Activated gamma-delta T cell treated with anti-CD3 and anti-CD28 coated beads, Interleukin-2, amount 50 U/mL, for 16 hours (primary cell): ENCODE measurements at places on chromosomes 6 and 20.

- no peak for DNase-seq
Observed at GRCh38 chr20:31664696-31665354, 27.1 kb downstream of the COX4I2 start.

- no peak for DNase-seq
Observed at GRCh38 chr6:7502743-7503142, 38.7 kb upstream of the DSP start.

GRCh38 chr6:42729731-42730130 lies 7.3 kb upstream of the PRPH2 start:
- no peak for DNase-seq

GRCh38 chr6:69732045-69732444 lies 64.8 kb downstream of the LMBRD1 start:
- DNase-seq: no peak

- DNase-seq: no peak
Observed at GRCh38 chr20:15033269-15033668, 695.9 kb upstream of the FLRT3 start.

DNA sequence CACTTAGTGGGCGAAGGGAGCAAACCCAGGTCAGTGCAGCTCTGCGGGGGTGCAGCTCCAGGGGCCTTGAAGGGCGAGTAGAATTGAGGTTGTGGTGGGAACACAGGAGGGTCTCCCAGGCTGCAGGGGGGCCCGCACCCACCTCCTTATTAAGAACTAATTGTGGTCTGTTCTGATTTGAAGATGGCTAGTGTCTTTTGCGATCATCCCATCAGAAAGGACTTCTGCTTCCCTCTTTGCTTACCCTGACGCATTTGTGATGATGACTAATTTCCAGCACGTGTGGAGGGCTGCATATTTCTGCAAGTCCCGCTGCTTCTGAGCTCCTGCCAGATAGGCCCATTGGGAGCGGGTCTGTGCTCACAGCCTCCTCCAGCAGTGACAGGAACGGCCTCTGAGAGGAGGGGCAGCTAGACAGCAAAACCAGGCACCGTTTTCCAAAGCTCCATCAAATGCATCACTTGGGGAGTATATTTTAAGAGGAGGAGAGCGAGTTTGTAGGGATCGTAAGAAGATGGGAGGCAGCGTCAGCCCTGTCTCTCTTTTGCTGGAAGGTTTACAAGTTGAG lies 268.9 kb downstream of the CDH4 start:
- DNase-seq: no peak

GRCh38 chr6:96844530-96844929 lies 7.3 kb upstream of the GPR63 start:
- no peak for DNase-seq

- no peak for DNase-seq
Observed at GRCh38 chr20:53598140-53599043, 4.8 kb upstream of the ZNF217 start.

DNA sequence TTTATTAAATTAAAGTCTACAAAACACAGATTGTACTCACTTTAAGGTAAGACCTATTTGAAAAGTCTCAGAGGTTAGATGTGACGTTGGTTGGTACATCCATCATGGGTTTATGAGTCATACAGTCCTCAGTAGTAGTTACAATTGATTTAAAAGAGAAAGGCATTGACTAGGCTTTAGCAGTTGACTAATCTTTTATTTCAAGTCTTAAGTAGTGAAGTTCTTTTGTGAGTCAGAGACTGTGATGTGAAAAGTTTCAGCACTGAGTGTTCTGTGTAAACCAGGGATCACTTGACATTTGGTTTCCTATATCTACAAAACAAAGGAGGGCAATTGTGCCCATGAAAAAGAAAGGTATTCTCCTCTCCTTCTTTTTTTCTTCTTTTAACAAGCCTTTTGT lies 221.3 kb downstream of the GRIK2 start:
- DNase-seq: no peak

DNA sequence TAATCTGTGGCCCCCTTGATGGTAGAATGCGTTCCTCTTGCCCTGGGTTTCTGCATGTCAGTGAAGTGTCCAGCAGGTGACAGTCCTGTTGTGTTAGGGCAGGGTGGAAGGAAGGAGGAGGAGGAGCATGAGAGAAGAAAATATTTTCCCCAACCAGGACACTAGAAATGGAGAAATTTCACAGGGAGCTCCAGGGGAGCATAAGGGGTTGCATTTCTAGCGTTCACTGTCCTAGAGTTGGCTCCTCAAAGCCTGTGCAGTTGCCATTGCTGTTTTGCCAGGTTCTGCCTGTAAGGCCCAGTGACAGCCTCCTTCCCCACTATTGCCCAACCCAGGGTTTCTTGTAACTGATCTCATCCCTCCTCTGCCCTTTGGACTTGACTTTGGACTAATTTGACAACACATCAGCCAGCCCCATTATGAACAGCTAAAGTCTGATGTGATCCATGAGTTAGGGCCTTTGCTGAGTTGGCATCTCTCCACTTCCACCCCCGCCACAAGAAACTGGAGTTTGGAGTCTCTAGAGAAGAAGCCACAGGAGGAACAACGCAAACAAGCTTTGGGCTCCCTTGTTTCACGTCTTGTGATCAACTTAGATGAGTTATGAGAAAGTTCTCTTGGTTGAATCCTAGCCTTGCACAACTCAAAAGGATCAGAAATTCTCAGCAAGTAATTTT lies 14.0 kb upstream of the FAM50B start:
- DNase-seq: no peak

- DNase-seq: no peak
Observed at GRCh38 chr20:6680854-6681253, 86.6 kb upstream of the BMP2 start.

- no peak for DNase-seq
Observed at GRCh38 chr6:111605100-111605751, 452 bp downstream of the TRAF3IP2 start.

DNA sequence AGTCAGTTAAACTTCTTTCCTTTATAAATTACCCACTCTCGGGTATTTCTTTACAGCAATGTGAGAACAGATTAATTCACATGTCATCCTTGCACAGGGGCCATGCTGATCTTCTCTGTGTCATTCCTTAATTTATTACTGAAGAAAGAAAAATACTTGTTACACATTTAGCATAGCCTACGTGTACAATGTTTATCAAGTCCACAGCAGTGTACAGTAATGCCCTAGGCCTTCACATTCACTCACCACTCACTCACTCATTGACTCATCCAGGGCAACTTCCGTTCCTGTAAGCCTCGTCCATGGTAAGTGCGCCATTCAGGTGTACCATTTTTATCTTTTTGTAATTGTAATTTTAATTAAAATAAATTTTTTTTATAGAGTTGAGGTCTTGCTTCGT lies 73.6 kb downstream of the RSPH3 start:
- no peak for DNase-seq

GRCh38 chr20:59999502-59999901 lies 41.3 kb downstream of the CDH26 start:
- DNase-seq: no peak

- no peak for DNase-seq
Observed at GRCh38 chr20:24546232-24546892, 76.9 kb downstream of the SYNDIG1 start.

- DNase-seq: no peak
Observed at GRCh38 chr20:51217347-51218045, 194.6 kb upstream of the KCNG1 start.

- no peak for DNase-seq
Observed at GRCh38 chr6:111474771-111475170, 8.2 kb downstream of the REV3L start.

DNA sequence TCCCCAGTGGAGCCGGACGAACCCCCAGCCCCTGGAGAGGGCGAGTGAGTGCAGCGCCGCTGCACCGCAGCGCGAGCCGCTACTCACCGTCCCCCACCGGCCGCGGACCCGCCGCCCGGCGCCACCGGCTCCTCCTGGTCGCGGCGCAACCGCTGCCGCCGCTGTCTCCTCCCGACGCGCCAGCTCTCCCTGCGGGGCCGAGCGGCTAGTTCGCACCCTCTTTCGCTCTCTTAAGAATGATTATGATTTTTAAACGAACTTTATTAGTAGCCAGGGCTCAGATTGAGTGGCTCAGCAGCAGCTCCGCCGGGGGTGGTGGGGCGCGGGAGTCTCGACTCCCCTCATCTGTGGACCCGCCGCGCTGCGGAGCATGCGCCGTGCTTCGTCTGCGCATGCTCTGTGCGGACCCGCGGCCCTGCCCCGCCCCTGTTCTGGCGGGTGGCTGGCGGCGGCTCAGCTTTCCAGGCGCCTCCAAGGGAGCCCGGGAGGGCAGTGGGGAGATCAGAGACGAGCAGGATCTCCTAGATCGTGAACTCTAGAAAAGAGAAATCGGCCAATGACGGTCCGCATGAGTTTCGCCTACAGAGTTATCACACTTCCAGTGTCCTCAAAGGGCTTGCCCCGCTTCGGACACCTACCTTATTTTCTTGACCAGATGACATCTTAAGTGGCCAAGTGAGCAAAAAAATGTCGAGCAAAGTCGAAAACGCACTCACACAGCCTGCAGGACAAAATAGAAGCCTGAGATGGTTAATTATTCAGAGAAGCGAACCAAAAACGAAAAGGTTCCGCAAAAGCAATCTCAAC lies at the start of gene RAB23:
Gene RAB23, minus strand, starts transcription at position 372 of the 807 bp plus-strand sequence. CDS start 11,927 bp downstream, outside the sequence.
- DNase-seq: peak; percentile 70

DNA sequence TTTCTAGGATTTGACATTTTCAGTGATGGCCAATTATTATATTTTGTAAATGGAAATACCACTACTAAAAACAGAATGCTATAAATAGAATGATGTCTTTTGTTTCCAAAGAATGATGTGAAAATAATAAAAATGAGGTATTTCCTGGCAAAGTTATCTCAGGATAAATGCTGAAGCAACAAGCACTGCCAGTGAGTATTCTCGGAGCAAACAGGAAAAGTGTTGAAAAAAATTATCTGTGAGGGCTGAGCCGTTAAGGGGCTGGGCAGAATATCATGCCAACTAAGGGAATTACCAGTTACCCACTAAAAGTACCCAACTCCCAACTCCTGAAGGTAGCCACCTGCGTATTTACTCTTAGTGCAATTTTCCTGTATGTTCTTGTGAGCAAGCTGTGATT lies 23.6 kb upstream of the SCAF8 start:
- DNase-seq: no peak

DNA sequence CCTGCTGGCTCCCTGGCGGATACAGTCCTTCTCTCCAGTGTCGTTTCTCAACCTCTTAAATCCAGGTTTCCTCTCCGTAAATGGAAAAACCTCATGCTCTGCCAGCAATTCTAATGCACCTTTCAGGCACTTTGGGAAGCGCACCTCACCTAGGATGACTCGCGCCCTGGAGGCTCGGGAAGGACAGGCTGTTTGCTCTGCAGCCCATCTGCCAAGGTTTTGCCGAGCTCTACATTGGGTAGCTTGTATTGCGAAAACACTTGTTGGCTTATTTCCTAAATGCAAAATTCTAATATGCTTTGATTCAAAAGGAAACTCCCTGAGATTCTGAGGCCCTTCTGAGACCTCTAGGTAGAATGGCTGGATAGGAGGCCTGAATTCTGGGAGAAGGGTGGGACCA lies 102.6 kb upstream of the MLN start:
- no peak for DNase-seq

- DNase-seq: no peak
Observed at GRCh38 chr20:16393836-16394235, 179.4 kb downstream of the KIF16B start.

DNA sequence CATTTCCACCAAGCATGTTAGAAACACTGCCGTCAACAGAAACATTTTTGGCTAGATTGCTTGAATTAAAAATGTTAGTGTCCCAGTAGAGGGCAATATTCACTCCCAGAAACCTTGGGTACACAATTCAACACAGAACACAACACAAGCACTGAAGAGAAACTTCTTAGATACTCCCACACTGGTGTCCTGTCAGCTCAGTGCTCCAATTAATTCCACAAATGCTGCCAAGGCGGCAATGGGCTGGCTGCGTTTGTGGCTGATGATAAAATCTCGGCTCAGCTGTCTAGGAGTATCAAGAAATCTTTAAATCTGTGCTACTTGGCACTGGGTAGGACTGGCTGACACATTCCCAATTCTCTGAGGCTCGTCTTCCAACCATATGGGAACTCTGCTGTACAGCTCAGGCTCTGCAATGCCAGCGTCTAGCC lies 39.3 kb downstream of the BEND3 start:
- DNase-seq: no peak

DNA sequence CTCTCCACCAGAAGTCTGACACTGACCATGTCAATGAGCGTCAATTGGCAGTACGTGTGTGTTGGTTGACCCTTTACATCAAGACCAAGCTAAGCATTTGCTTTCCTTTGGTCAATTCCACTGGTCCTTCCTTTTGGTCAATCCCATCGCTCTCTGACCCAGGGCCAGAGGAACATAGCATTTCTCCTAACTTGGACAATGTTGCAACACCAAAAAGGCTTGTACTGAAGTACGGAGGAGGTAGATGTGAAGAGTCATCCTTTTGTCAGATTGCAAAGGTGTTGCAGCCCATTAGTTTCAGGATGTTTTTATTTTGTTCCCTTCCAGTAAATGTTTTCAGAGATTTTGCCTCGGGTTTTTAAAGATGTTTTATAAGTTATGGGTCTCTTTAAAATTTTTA lies 24.6 kb downstream of the EDN1 start:
- no peak for DNase-seq

GRCh38 chr6:79697430-79697829 lies 66.3 kb downstream of the SH3BGRL2 start:
- no peak for DNase-seq

DNA sequence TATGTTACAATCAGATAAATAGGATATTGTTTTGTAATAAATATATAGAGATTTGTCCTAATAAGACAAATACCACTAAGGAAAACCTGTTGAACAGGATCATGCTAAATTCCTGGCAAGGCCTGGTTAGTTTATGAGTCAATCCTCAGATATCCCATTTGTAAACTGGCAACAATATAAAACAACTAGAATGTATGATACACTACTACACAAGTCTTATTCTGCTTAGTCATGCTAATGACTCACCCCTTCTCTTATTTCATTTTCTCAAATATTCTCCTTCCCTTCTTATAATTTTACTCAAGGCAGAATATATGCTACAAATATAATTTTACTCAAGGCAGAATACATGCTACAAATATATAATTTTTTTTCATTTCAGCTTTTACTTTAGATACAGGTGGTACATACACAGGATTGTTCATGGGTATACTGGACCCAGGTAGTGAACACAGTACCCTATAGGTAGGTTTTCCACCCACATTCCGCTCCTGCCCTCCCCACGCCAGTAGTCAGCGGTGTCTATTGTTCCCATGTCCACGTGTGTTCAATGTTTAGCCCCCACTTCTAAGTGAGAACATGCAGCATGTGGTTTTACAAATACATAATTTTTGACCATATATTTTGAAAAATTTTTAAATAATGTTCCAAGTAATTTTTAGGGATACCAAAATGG lies 6.3 kb downstream of the OSER1 start:
- no peak for DNase-seq

GRCh38 chr20:33165416-33166055 lies 2.4 kb upstream of the BPIFA2 start:
- no peak for DNase-seq
